ENCODE measurements at places on chromosomes 5 and 9.

DNA sequence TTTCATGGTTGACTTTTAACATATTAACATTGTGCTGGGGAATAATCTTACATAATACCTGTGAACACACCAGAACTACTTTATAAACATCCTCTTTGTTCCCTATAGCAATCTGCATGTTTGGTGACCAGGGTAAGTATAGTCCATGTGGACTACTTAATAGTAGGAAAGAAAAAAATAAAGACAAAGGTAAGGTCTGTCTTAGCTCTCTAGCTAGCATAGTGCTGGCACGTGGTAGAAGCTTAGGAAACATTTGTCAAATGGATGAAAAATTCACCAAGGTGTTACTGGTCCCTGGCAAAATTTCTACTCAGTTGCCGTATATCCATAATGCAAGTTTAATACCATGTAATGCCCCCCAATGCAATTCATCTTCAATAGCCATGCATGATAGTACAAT is 78.6 kb upstream of the ABCA1 start:
- no peak for DNase-seq

- DNase-seq, result no peak
Observed at GRCh38 chr5:148688787-148689186, 34.5 kb upstream of the HTR4 start.

GRCh38 chr9:129504404-129504803 is 116.5 kb downstream of the C9orf50 start:
- no peak for DNase-seq

GRCh38 chr5:176697934-176698538 is 50.8 kb downstream of the TSPAN17 start:
- DNase-seq, result no peak

GRCh38 chr9:21903380-21903965 is 90.7 kb downstream of the CDKN2A start:
- DNase-seq, result no peak

GRCh38 chr5:168430296-168430695 is 56.0 kb upstream of the RARS1 start:
- DNase-seq, result no peak

- no peak for DNase-seq
Observed at GRCh38 chr9:21294904-21295538, 10.1 kb downstream of the IFNA5 start.

DNA sequence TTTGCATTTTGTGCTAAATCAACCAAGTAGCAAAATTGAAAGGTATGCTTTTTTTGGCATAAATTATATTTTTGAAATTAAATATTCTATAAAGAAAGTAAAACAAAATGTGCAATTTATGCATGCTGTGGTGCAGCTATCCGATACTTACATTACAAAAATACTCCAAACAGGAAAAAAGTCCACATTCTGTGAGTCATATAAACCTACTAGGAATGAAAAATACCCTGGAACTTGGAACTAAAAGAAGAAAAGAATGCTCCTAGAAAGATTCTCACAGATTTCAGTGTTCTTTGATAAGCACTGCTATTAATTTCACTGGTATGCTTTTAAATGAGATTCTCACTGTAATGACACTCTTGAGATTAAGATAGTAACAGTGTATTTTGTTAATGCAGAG is 92.6 kb downstream of the OSMR start:
- no peak for DNase-seq

- DNase-seq, result no peak
Observed at GRCh38 chr9:38432922-38433510, 8.8 kb upstream of the IGFBPL1 start.

GRCh38 chr5:5285906-5286305 is 136.6 kb upstream of the ICE1 start:
- DNase-seq, result no peak

DNA sequence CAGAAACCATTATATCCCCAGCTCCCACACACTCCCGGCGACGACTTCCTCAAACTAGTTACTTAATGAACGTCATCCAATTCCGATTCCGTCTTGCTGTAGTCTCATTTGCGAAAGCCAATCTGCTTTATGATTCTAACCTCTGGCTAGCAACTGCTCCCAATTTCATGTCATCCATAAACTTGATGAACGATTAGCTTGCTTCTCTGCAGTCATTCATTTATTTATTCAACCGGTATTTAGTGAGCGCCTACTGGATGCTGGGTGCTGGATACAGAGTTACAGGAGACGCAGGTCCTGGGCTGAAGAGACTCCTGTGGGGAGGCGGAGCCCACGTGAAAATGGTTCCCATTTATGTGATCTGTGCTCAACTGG is 46.2 kb downstream of the TSPAN17 start:
- DNase-seq, result no peak

GRCh38 chr9:98314381-98315066 is 59.1 kb upstream of the TBC1D2 start:
- no peak for DNase-seq

- no peak for DNase-seq
Observed at GRCh38 chr9:93451849-93452709, 594 bp downstream of the FAM120A start.

DNA sequence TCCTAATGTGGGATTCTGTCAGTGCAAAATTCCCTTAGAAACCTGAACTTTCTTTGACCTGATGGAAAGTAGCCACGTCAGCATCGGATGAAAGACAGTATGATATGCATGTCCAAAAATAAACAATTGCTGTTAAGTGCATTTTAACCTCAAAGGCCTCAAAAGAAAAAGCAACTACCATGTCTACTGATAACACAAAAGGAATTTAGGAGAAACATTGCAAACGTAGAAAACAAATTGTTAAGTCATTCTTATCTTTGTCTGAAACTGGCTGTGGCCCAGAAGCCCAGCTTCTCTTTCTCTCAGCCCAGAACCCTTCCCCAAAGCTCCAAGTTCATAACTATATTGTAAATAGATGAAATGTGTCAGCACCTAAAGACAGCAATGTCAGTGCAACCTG is 11.1 kb upstream of the LHFPL2 start:
- DNase-seq, result no peak

GRCh38 chr9:131366761-131367401 is 27.0 kb upstream of the PRRC2B start:
- no peak for DNase-seq

All from GDM1 (cell line).